Effector memory CD4-positive, alpha-beta T cell (primary cell): ENCODE measurements at places on chromosomes 13 and 19.

GRCh38 chr13:94480672-94481145 is 1.2 kb upstream of the DCT start:
- H3K4me1 ChIP-seq: no peaks in the 10 kb centered on the region
- H3K4me3 ChIP-seq: no peak overlapping the region
- H3K27ac ChIP-seq: no peak overlapping the region
- H3K36me3 ChIP-seq: no peaks in the 10 kb centered on the region
- DNase-seq: no peak

- no peak for DNase-seq
- H3K27me3 ChIP-seq: no peaks in the 10 kb centered on the region
- no peaks in the 10 kb centered on the region for H3K4me1 ChIP-seq
- no peaks in the 10 kb centered on the region for H3K36me3 ChIP-seq
Observed at GRCh38 chr13:61751039-61751438, 335.4 kb upstream of the PCDH20 start.

GRCh38 chr13:29532821-29533220 is 62.7 kb downstream of the SLC7A1 start:
- H3K27me3 ChIP-seq: no peaks in the 10 kb centered on the region
- no peak for DNase-seq
- H3K4me3 ChIP-seq: no peak overlapping the region
- no peaks in the 10 kb centered on the region for H3K4me1 ChIP-seq
- H3K36me3 ChIP-seq: peaks cover 52% of the 10 kb centered on the region

DNA sequence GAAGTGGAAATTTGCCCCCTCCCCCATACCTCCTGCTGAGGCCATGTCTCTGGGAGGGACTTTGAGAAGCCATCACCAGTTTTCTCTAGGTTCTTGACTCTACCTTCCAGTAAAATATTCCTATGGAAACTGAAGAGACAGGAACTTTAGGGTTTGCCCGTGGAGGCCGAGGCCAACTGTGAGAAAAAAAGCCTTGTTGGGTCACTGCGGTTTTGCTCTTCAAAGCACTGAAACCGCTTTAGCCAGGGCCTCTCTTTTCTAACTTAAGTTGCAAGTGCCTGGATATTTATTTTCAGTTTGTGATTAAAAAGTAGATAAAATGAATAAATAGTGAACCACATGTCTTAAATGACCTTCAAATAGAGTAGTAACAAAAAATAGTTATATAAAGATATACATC is 159.7 kb upstream of the TSC22D1 start:
- H3K36me3 ChIP-seq: no peaks in the 10 kb centered on the region
- DNase-seq: no peak
- no peak overlapping the region for H3K27ac ChIP-seq

DNA sequence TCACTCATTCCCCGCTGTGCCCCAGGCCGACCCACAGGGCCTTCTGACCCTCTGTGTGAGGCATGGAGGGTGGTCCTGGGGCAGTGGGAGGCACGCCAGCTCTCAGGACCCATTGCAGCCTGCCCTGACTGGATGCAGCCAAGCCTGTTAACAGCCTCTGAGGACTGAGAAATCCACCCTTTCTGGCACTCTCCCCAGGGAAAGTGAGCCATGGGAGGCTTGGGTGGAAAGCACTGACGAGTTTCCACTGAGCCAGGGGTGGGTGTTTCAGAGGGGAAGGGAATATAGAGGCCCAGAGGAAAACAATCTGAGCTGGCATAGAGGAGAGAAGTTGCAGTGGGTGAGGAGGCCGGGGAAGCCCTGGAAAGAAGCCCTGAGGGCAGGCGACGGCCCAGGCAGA is 30.6 kb upstream of the SLC7A10 start:
- no peak overlapping the region for H3K4me3 ChIP-seq
- peaks cover 5% of the 10 kb centered on the region for H3K4me1 ChIP-seq
- H3K27ac ChIP-seq: no peak overlapping the region
- no peak for DNase-seq

- H3K27me3 ChIP-seq: no peaks in the 10 kb centered on the region
- no peaks in the 10 kb centered on the region for H3K4me1 ChIP-seq
- no peak overlapping the region for H3K4me3 ChIP-seq
- no peak for DNase-seq
- no peak overlapping the region for H3K27ac ChIP-seq
Observed at GRCh38 chr13:51687947-51688714, 103.9 kb downstream of the WDFY2 start.

DNA sequence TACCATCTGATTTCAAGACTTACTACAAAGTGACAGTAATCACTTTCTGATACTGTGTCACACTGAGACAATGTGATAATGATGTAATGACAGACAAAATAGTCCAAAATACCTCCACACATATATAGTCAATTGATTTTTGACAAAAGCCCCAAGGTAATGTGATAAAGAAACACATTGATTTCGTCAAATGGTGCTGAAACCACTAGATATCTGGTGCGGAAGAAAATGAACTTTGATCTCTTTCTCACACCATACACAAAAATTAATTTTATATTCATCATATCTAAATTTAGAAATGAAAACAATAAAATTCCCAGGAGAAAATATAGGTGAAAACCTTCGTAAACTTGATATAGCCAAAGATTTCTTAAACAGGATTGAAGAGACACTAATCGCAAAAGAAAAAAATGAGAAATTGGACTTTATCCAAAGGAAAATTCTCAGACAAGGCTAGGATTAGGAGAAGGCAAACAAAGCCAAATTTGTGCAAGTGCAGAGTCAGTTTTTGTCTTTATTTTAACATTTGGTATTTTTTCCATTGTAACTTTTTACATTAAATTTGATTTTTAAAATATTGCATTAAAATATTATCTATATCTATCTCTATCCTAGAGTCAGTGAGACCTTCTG is 739.9 kb downstream of the DIAPH3 start:
- no peak overlapping the region for H3K27ac ChIP-seq
- no peak for DNase-seq
- no peaks in the 10 kb centered on the region for H3K36me3 ChIP-seq
- H3K4me3 ChIP-seq: no peak overlapping the region
- H3K4me1 ChIP-seq: no peaks in the 10 kb centered on the region

DNA sequence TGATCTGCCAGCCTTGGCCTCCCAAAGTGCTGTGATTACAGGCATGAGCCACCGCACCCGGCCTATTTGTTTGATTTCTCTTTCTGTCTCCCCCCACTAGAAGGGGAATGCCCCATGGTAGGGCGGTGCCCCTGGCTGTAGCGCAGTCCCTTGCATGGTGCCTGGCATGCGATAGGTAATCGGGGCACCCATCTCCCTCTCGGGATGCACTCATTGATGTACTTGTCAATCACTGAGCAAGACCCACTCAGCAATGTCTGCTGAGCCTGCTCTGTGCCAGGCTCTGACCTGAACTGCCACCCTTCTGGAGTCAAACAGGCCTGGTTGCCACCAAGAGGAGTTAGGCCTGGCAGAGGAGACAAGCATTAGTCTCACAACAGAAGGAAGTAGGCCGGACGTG is 19.8 kb downstream of the DNM2 start:
- no peak overlapping the region for H3K4me3 ChIP-seq
- no peak overlapping the region for H3K27ac ChIP-seq
- no peaks in the 10 kb centered on the region for H3K36me3 ChIP-seq
- no peak for DNase-seq

GRCh38 chr19:16296713-16297112 is 27.9 kb upstream of the KLF2 start:
- H3K4me3 ChIP-seq: no peak overlapping the region
- DNase-seq: no peak
- no peaks in the 10 kb centered on the region for H3K36me3 ChIP-seq
- no peak overlapping the region for H3K27ac ChIP-seq
- H3K27me3 ChIP-seq: no peaks in the 10 kb centered on the region

DNA sequence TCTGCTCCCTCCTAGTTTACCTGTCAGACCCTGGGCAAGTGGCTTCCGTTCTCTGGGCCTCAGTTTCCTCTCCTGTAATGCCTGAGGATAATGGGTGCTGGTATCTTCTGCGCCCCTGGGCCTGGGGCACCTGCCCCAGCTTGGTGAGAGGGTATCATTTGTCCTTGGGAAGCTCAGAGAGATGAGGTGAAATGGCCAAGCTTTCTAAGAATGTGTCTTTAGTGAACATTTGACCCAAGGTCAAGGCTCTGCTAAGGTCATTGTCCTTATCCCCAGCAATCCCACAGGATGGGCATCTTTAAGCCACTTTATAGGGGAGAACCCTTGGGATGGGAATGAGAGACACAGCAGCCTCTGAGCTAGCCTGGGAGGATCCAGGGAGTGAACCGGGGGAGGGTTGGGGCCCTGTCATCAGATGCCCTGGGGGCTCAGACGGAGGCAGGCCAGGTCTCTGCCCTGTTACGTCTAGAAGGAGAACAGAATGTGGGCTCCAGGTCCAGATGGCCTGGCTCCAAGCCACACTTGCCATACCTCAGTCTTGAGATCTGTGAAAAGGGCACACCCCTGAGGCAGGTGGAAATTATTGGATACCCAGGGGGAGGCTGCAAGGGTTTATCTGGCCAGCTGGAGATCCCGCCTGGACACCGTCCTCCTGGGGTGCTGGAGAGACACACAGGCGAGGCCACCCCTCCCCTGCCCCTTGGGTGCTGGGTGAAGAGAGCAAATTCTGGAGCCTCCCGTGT is 1.1 kb upstream of the NFIC start:
- no peak for DNase-seq
- no peaks in the 10 kb centered on the region for H3K36me3 ChIP-seq
- peak overlapping the region; percentile 58 for H3K4me3 ChIP-seq
- H3K4me1 ChIP-seq: peaks cover 28% of the 10 kb centered on the region
- no peaks in the 10 kb centered on the region for H3K27me3 ChIP-seq
- H3K27ac ChIP-seq: no peak overlapping the region

- H3K4me3 ChIP-seq: no peak overlapping the region
- DNase-seq: no peak
- no peaks in the 10 kb centered on the region for H3K4me1 ChIP-seq
- H3K27me3 ChIP-seq: no peaks in the 10 kb centered on the region
Observed at GRCh38 chr13:35888457-35888883, 242.7 kb downstream of the DCLK1 start.

- no peak overlapping the region for H3K27ac ChIP-seq
- no peak overlapping the region for H3K4me3 ChIP-seq
- DNase-seq: no peak
- H3K4me1 ChIP-seq: no peaks in the 10 kb centered on the region
- no peaks in the 10 kb centered on the region for H3K36me3 ChIP-seq
Observed at GRCh38 chr13:111531505-111531904, 211.1 kb downstream of the TEX29 start.

GRCh38 chr13:48398450-48399095 is 14.3 kb downstream of the LPAR6 start:
- no peak for DNase-seq
- no peak overlapping the region for H3K4me3 ChIP-seq
- peaks cover 13% of the 10 kb centered on the region for H3K4me1 ChIP-seq
- H3K36me3 ChIP-seq: peaks cover under 1% of the 10 kb centered on the region
- H3K27ac ChIP-seq: peak overlapping the region; percentile 1

GRCh38 chr13:103516015-103516795 is 450.0 kb upstream of the SLC10A2 start:
- H3K27ac ChIP-seq: no peak overlapping the region
- H3K27me3 ChIP-seq: no peaks in the 10 kb centered on the region
- H3K4me1 ChIP-seq: no peaks in the 10 kb centered on the region
- H3K4me3 ChIP-seq: no peak overlapping the region
- no peak for DNase-seq

- DNase-seq: no peak
- no peak overlapping the region for H3K4me3 ChIP-seq
- no peaks in the 10 kb centered on the region for H3K27me3 ChIP-seq
- H3K27ac ChIP-seq: no peak overlapping the region
- H3K36me3 ChIP-seq: no peaks in the 10 kb centered on the region
- H3K4me1 ChIP-seq: peaks cover 12% of the 10 kb centered on the region
Observed at GRCh38 chr19:55474269-55475265, 1.9 kb upstream of the ZNF628 start.

GRCh38 chr13:46489586-46490023 is 63.4 kb upstream of the LRCH1 start:
- no peak for DNase-seq
- no peaks in the 10 kb centered on the region for H3K4me1 ChIP-seq
- no peaks in the 10 kb centered on the region for H3K36me3 ChIP-seq
- no peak overlapping the region for H3K27ac ChIP-seq
- H3K4me3 ChIP-seq: no peak overlapping the region

- DNase-seq: no peak
- no peaks in the 10 kb centered on the region for H3K36me3 ChIP-seq
- H3K27me3 ChIP-seq: peaks cover 91% of the 10 kb centered on the region
- peaks cover 46% of the 10 kb centered on the region for H3K4me1 ChIP-seq
- H3K27ac ChIP-seq: no peak overlapping the region
- H3K4me3 ChIP-seq: no peak overlapping the region
Observed at GRCh38 chr19:18609717-18610051, 3.0 kb upstream of the TMEM59L start.

DNA sequence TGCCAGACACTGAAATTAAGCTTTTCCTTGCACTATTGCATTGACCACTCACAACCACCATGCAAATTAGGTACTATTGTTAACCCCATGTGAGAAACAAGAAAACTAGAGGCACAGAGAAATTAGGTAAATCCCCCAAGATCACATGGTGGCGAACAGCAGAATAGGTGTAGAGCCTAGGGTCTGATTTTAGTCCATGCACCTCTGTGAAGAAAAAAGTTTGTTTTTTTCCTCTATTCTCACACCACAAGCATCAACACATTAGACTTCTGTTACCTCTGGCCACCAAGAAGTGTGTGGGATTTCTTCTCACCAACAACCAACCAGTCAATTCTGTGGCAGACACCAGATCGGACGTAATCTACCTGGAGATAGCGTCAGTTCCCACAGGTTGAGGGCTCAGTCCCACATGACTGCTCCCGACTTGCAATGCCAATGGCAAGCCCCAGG is 391.9 kb downstream of the COG6 start:
- DNase-seq: no peak
- no peak overlapping the region for H3K4me3 ChIP-seq
- no peak overlapping the region for H3K27ac ChIP-seq
- H3K36me3 ChIP-seq: no peaks in the 10 kb centered on the region
- no peaks in the 10 kb centered on the region for H3K27me3 ChIP-seq
- no peaks in the 10 kb centered on the region for H3K4me1 ChIP-seq

DNA sequence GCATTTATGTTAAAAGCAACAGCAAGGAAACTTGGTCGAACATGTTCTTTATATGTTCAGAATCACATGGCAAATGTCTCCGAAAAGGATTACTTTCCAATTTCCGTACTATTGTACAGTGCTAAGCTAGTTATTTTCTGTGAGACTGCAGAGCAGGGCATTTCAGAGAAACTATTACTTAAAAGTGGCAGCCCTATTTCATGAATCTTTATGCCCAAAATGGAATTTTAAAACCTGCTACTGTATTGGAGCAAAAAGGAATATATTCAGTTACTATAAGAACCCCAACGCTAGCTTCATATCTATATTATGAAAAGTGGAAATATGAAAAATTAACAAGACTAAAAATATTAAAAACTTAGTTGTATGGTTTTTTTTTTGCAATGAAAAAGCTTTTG is 2.2 kb upstream of the KLF5 start:
- peaks cover 6% of the 10 kb centered on the region for H3K4me1 ChIP-seq
- no peaks in the 10 kb centered on the region for H3K27me3 ChIP-seq
- DNase-seq: no peak

GRCh38 chr13:98325724-98326123 is 148.7 kb upstream of the RNF113B start:
- no peak for DNase-seq
- H3K27me3 ChIP-seq: no peaks in the 10 kb centered on the region
